ENCODE measurements at places on chromosomes 5 and 9.

DNA sequence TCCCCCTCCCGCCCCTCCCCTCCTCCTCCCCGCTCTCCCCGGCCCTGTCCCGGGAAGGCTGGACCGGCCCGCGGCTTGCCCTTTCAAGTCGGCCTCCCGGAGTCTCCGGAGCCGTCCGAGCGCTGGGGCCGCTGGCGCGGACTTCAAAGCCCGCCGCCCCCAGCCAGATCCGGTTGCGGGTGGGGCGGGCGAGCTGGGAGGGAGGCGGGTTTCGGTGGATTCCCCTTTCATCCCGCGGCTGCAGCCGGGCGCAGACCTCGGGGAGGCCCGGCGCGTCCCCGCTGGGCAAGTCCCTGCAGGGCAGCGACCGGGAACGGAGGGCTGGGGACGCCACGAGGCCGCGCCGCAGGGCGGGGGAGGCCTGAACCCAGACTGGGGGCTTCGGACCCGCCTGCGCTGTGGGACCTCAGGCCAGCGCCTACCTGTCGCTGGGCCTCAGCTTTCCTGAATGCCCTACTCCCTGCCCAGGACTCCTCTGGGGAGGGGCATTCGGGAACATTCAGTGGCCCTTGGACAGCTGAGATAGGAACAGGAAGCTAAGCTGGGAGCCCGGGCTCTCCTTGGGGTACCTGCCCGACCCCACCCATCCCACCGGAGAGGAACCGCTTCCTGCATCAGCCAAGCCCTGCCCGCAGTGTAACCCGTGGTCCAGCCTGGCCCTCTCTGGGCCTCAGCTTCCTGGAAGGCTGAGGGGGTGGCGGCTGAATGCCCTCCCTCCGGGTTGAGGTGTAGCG lies 23.4 kb downstream of the C9orf50 start:
- no peaks in the 10 kb centered on the region for H3K36me3 ChIP-seq
- peak overlapping the region; percentile 58 for H3K27ac ChIP-seq
- H3K4me1 ChIP-seq = peaks cover 31% of the 10 kb centered on the region

DNA sequence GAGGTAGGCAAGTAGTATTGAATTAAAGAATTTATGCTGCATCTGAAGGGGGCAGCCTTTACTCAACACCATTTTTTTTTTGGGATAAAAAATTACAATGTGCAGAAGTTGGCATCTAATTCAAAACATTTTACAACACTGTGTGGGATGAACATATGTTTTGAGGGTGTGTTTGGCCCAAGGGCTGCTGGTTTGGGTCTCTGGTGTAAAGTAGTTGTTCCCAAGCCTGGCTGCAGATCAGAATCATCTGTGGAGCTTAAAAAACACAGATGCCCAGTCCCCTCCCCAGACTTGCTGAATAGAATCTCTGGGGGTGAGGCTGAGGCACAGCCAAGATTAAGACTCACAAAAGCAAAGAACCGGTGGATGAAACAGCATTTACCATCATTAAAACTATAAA lies 33.0 kb upstream of the PDZD2 start:
- H3K27me3 ChIP-seq = peaks cover 2% of the 10 kb centered on the region
- H3K4me3 ChIP-seq = no peak overlapping the region
- no peak overlapping the region for H3K27ac ChIP-seq

DNA sequence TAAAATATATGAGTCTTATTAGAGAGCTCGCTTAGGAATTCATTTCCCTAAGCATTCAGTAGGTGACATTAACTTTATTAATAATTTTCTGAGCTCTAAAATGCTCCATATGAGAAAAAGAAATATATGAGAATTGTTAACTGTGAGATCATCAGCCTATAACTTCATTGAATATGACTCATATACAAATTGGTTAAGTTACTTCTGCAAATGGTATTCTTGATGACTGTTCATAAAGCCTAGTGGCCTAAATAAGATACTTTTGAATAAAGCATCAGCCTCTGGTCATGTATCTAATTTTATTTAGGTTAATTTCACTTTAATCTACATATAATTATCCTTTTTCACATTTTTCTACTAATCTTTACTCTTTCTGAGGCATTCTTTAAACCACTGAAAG lies 710.2 kb upstream of the ACO1 start:
- H3K4me1 ChIP-seq = peaks cover 2% of the 10 kb centered on the region
- no peak overlapping the region for H3K4me3 ChIP-seq
- H3K27ac ChIP-seq = no peak overlapping the region
- H3K27me3 ChIP-seq = no peaks in the 10 kb centered on the region

- no peak overlapping the region for H3K4me3 ChIP-seq
- H3K4me1 ChIP-seq = no peaks in the 10 kb centered on the region
- H3K27me3 ChIP-seq = peaks cover 9% of the 10 kb centered on the region
Observed at GRCh38 chr5:127428748-127429147, 88.7 kb upstream of the PRRC1 start.

- H3K27me3 ChIP-seq = no peaks in the 10 kb centered on the region
- H3K4me1 ChIP-seq = no peaks in the 10 kb centered on the region
- no peak for DNase-seq
- no peaks in the 10 kb centered on the region for H3K36me3 ChIP-seq
- H3K4me3 ChIP-seq = no peak overlapping the region
- H3K27ac ChIP-seq = no peak overlapping the region
Observed at GRCh38 chr5:130279386-130279785, 375.1 kb downstream of the CHSY3 start.

GRCh38 chr5:94618029-94618492 lies 343 bp downstream of the KIAA0825 start:
- H3K4me3 ChIP-seq = peak overlapping the region; percentile 95
- H3K27me3 ChIP-seq = no peaks in the 10 kb centered on the region
- peaks cover 28% of the 10 kb centered on the region for H3K4me1 ChIP-seq

DNA sequence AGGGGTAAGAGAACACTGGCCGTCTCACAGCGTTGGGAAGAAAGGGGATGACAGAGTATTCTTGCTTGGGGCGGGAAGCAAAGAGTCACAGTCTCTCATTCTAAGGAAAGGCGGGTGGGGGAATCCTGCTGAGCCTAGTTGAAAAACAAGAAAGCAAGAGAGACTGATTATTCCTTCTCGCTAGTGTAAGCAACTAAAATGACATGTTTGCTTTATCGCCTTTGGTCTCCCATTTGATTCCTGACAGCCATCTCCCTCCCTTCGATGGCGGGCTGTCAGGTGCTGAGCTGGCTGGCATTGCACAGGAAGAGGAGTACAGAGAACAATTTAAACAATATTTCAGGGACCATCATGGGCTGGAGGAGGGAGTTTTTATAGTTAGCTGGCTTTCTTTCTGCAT lies 331.3 kb downstream of the ASTN2 start:
- H3K27ac ChIP-seq = no peak overlapping the region
- no peaks in the 10 kb centered on the region for H3K27me3 ChIP-seq
- no peak overlapping the region for H3K4me3 ChIP-seq
- no peaks in the 10 kb centered on the region for H3K36me3 ChIP-seq
- no peak for DNase-seq

- H3K4me1 ChIP-seq = peaks cover 13% of the 10 kb centered on the region
- no peaks in the 10 kb centered on the region for H3K36me3 ChIP-seq
- no peak overlapping the region for H3K27ac ChIP-seq
- H3K4me3 ChIP-seq = no peak overlapping the region
- H3K27me3 ChIP-seq = no peaks in the 10 kb centered on the region
- no peak for DNase-seq
Observed at GRCh38 chr9:136586391-136586953, 40.6 kb upstream of the NOTCH1 start.

- no peaks in the 10 kb centered on the region for H3K27me3 ChIP-seq
- no peaks in the 10 kb centered on the region for H3K4me1 ChIP-seq
- no peaks in the 10 kb centered on the region for H3K36me3 ChIP-seq
- no peak overlapping the region for H3K4me3 ChIP-seq
- no peak overlapping the region for H3K27ac ChIP-seq
Observed at GRCh38 chr9:110919609-110920008, 118.7 kb downstream of the LPAR1 start.

- H3K4me1 ChIP-seq = no peaks in the 10 kb centered on the region
- H3K4me3 ChIP-seq = no peak overlapping the region
- DNase-seq = no peak
- H3K27me3 ChIP-seq = no peaks in the 10 kb centered on the region
- H3K27ac ChIP-seq = no peak overlapping the region
- H3K36me3 ChIP-seq = no peaks in the 10 kb centered on the region
Observed at GRCh38 chr5:89972901-89973300, 436.7 kb downstream of the CETN3 start.

GRCh38 chr9:97220894-97221477 lies 86.5 kb upstream of the CCDC180 start:
- DNase-seq = no peak
- H3K27ac ChIP-seq = peak overlapping the region; percentile 34
- peaks cover 65% of the 10 kb centered on the region for H3K27me3 ChIP-seq
- H3K4me1 ChIP-seq = peaks cover 4% of the 10 kb centered on the region
- peaks cover 2% of the 10 kb centered on the region for H3K36me3 ChIP-seq
- H3K4me3 ChIP-seq = peak overlapping the region; percentile 76

GRCh38 chr5:177511796-177512675 lies 2.4 kb upstream of the DOK3 start:
- peaks cover 23% of the 10 kb centered on the region for H3K4me1 ChIP-seq
- no peak overlapping the region for H3K4me3 ChIP-seq
- H3K27ac ChIP-seq = no peak overlapping the region

GRCh38 chr5:45521067-45521466 lies 175.1 kb downstream of the HCN1 start:
- H3K27me3 ChIP-seq = no peaks in the 10 kb centered on the region
- no peaks in the 10 kb centered on the region for H3K36me3 ChIP-seq
- DNase-seq = no peak
- no peak overlapping the region for H3K27ac ChIP-seq

DNA sequence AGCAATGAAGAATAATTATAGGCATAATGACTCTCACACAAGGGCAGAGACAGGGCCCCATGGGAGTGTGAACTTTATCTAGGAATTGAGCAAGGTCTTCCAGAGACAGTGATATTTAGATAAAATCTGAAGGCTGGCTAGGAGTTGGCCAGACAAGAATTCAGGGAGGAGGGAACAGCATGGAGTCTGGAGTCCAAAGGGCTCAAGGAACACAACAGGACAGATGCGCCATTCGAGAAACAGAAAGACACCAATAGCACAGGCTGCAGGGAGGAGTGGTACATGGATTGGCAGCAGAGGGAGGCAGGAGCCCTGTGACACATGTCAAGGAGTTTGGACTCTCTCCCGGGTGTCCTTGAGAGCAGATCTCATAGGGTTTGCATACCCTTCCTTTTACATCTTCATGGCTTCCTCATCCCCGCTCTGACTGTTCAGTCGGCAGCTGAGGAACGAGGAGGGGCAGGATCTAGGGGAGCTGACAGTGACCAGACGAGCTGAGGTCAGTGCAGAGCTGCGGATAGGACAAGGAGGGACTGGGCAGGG lies 64.0 kb upstream of the XPA start:
- H3K4me3 ChIP-seq = no peak overlapping the region
- H3K4me1 ChIP-seq = no peaks in the 10 kb centered on the region
- H3K27ac ChIP-seq = no peak overlapping the region
- DNase-seq = no peak
- H3K36me3 ChIP-seq = no peaks in the 10 kb centered on the region

DNA sequence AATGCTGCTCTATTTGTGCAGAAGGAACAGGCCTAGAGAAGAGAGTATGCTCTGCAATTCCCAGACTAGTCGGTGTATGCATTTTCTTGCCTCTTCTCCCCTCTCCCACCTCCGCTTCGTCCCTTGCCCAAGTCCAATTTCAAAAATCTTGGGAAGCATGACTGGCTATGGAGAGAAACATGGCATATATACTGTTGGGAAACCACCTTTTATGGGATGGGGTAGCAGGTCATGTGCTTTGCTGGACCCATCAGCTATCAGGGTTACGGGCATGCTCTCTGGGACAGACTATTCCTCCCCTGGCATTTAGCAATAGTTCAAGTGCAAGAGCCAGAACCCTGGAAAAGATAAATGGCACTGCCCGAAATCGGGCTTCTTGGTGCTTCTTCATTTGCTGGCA lies 12.0 kb downstream of the ISL1 start:
- no peak for DNase-seq
- no peak overlapping the region for H3K4me3 ChIP-seq
- no peaks in the 10 kb centered on the region for H3K4me1 ChIP-seq
- H3K36me3 ChIP-seq = no peaks in the 10 kb centered on the region
- peaks cover 74% of the 10 kb centered on the region for H3K27me3 ChIP-seq
- no peak overlapping the region for H3K27ac ChIP-seq

GRCh38 chr5:81768935-81769452 lies 18.1 kb upstream of the SSBP2 start:
- DNase-seq = no peak
- H3K36me3 ChIP-seq = no peaks in the 10 kb centered on the region
- H3K27ac ChIP-seq = no peak overlapping the region
- H3K4me3 ChIP-seq = no peak overlapping the region
- peaks cover 2% of the 10 kb centered on the region for H3K27me3 ChIP-seq

GRCh38 chr9:116654059-116654355 lies 33.1 kb upstream of the TRIM32 start:
- H3K4me3 ChIP-seq = no peak overlapping the region
- H3K27me3 ChIP-seq = no peaks in the 10 kb centered on the region
- no peak overlapping the region for H3K27ac ChIP-seq

DNA sequence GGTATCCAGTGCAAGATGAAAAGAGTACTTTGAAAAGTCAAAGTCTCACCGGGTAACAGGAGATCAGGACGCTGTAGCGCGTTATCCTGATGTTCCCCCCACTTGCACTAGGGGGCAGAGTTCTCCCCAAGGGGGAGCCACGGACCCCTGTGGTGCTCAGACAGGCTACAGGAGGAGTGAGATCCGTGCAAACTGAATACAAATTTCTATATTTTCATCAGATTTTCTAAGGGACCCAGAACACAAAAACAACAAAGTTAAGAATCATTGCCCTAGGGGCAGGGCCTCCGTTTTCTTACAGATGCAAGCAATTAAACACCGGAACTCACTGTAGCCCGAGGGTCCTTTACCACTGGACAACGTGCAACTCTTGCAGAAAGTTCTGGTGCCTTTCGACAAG lies 2.0 kb downstream of the MYO10 start:
- peak; percentile 73 for DNase-seq
- H3K4me3 ChIP-seq = no peak overlapping the region
- H3K27me3 ChIP-seq = peaks cover 62% of the 10 kb centered on the region

DNA sequence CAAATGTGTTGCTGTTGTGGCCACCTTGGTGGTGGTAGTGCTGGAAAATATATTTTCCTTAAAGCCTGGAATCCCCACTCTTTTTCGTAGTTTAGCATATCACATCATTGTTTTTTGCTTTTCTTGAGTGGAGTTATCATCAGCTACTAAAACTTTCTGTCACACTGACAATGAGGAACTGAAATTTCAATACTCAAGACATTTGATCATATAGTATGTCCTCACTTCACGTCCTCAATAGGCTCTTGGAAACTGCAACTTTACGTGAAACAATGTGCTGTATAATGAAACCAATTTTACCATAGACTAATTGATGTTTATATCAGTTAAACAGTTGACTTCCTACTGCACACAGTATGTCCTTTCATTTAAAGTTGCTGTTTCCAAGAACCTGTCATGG lies 265.8 kb downstream of the ADGRV1 start:
- H3K36me3 ChIP-seq = no peaks in the 10 kb centered on the region
- no peaks in the 10 kb centered on the region for H3K4me1 ChIP-seq
- no peak overlapping the region for H3K4me3 ChIP-seq
- DNase-seq = no peak
- no peaks in the 10 kb centered on the region for H3K27me3 ChIP-seq
- no peak overlapping the region for H3K27ac ChIP-seq

GRCh38 chr5:129094924-129095899 lies 663 bp downstream of the ISOC1 start:
- peak; percentile 87 for DNase-seq
- no peaks in the 10 kb centered on the region for H3K36me3 ChIP-seq
- peaks cover 22% of the 10 kb centered on the region for H3K27me3 ChIP-seq

- no peak for DNase-seq
- no peak overlapping the region for H3K27ac ChIP-seq
- H3K4me1 ChIP-seq = no peaks in the 10 kb centered on the region
- no peak overlapping the region for H3K4me3 ChIP-seq
- no peaks in the 10 kb centered on the region for H3K36me3 ChIP-seq
- no peaks in the 10 kb centered on the region for H3K27me3 ChIP-seq
Observed at GRCh38 chr9:82254646-82255367, 266.2 kb downstream of the SPATA31D1 start.

- H3K27me3 ChIP-seq = peaks cover 4% of the 10 kb centered on the region
- H3K36me3 ChIP-seq = no peaks in the 10 kb centered on the region
- H3K4me3 ChIP-seq = no peak overlapping the region
- H3K4me1 ChIP-seq = peaks cover 2% of the 10 kb centered on the region
- no peak overlapping the region for H3K27ac ChIP-seq
Observed at GRCh38 chr9:133166392-133166791, 2.7 kb upstream of the GBGT1 start.
